EL (cell line): ENCODE measurements at places on chromosomes 3 and 15.

GRCh38 chr15:83109532-83109931, 2.1 kb downstream of the TM6SF1 start:
- no peak for DNase-seq

DNA sequence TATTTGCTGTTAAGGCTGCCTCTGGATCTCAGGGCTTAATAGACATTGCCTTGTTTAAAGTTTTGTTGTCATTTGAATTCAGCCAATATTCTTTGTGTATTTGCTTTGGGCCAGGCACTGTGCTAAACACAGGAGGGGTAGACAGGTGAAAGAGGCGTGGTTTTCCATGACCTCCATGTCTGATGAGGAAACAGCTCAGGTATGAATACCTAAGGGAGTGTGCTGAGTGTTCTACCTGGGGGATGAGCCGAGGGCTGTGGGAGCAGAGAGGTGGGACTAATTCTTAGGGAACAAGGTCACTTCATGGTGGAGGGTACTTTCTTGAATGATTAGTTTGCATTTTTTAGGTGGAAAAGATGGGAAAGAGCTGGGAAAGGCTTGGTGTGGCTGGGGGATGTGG, 108.2 kb downstream of the THSD4 start:
- no peak for DNase-seq

DNA sequence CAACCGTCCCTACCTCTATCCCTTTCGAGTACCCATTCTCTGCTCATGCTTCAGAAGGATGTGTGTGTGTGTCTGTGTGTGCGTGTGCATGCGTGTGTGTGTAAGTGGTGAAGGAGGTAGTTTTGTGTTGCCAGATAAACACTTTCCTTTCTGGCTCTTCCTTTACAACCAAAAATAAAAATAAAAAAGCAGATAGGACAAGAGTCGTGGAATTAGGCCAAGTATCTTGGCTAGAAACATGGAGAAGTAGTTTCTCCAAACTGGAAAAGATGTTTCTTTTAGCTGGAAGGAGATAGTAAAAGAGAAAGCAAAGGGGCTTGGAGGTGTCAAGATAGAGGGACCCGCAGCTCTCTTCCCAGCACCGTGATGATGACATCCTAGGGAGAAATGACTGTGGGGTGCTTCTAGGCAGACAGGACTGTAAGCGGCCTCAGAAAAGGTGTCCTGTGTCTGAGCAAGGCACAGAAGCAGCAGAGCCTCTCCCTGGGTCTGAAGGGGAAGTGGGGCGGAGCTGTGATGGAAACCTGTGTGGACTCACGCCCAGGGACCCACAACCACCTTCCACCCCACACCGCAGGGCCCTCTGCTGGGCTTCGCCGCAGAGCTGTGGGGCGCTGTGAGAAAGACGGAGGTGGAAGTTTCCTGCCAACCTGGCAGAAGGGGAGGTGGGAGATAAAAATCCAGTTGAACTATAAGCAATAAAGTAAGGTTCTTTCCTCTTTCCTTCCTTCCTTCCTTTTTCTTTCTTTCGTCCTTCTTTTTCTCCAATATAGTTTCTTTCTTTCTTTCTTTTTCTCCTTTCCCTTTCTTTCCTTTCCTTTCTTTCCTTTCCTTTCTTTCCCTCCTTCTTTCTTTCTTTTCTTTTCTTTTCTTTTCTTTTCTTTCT, 35.3 kb downstream of the MUC20 start:
- no peak for DNase-seq

- DNase-seq = no peak
Observed at GRCh38 chr3:100437721-100438622, 36.6 kb downstream of the LNP1 start.

GRCh38 chr3:117958027-117958426, 1076.6 kb downstream of the IGSF11 start:
- no peak for DNase-seq

DNA sequence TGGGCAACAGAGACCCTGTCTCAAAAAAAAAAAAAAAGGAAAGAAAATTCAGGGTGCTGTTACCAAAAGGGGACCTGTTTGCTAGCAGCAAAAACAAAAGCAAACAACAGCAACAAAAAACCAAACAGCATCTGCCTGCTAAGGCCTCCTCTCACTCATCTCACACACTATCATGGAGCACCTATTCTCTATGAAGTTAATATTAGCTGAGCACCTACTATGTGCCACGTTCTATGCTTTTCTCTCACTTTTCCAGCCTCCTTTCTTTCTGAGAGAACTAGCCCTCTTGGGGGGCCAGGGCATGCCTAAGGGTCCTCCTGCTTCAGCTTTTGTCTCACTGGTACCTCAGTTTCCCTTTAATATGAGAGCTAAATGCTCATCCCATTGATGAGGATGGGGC, 468 bp upstream of the GPR62 start:
- DNase-seq = no peak

DNA sequence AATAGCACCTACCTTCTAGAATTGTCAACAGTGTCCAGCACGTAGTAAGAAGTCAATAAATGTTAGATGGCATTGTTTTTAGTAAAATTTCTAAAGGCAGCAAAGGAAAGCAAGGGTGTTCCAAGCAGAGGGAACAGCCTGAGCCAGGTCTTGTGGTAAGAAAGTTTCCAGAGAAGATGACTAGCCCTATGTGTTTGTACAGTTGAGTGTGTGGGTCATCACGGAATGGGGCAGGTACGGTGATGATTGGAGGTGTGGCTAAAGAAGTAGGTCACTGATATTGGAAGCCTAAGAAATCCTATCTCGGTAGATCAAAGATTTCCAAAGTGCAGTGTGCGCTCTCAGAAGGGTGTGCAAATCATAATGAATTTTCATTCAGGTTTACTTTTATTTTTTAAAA, 94.2 kb upstream of the BCL6 start:
- DNase-seq = no peak

DNA sequence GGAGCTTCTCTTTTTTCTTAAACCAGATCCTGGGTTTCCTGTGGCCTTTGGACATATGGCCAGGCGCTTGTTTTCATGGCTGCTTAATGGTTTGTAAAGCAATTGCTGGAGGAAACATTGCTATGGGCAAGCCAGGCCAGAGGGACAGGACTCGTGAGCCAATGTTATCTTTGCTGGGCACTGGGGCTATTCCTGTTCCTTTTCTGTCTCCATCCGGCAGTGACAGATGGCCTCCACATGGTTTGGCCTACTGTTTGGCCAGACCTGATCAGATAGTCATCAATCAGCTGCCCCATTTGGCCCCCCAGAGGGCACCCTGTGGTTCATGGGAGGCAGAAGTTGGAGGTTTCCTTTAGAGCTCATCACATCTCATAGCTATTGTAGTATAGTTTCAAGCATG, 326.1 kb upstream of the ROPN1 start:
- DNase-seq = no peak

GRCh38 chr3:86388820-86389219, 602.1 kb downstream of the VGLL3 start:
- DNase-seq = no peak

DNA sequence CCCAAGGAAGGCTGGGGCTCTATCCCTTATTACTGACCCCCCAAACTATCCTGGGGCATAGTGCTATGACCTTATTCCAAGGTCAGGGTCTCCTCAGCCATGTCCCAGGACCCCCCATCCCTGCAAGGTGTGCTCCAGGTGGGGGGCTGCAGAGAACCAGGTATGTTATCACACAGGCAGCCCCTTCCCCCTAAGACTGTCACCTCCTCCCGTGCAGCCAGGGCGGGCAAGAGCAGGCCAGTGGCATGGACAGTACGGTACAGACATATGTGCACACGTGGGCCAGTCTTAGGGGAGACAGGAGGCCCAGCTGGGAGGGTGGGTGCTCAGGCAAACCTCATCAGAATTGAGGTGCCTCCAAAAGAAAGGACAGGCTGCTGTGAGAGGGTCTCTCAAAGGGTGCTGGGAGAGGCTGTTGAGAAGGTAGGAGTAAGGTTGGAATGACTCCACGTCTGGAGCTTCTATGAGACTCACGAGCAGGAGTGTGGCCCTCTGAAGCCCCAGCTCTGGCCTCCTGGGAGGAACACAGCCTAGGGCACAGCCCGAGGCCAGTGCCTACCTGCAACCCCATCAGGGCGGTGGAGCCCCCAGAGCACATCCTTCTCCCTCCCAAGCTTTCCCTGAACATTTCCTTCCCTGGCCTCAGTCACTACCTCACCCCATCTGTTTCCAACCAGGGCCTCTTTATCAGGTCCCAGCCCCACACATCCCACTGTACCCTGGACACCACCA, 1.7 kb upstream of the COL7A1 start:
- DNase-seq = no peak

- no peak for DNase-seq
Observed at GRCh38 chr15:39193611-39194010, 387.3 kb upstream of the THBS1 start.

GRCh38 chr3:121739902-121740301, 9.6 kb downstream of the GOLGB1 start:
- no peak for DNase-seq

DNA sequence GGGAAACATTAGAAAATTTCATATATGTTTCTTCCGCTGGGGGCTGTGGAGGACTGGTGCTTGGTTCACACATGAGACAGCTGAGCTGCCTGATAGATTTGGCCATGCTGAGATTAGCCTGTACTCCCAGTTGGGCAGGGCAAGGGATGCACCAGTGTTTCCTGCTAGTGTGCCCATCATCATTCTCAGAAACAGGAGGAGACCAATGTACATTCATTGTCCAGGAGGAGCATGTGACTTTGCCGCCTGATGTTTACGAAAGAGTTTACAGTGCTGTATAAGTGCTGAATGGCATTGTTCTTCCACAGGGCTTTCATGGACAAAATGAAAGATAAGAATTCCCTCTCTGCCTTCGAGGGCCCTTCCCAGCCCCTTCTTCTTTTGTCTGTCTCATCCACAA, 311.1 kb upstream of the THBS1 start:
- no peak for DNase-seq

- peak; percentile 2 for DNase-seq
Observed at GRCh38 chr3:79200456-79200855, 567.3 kb downstream of the ROBO1 start.

GRCh38 chr3:150407808-150408220, 284 bp upstream of the TSC22D2 start:
- DNase-seq = peak; percentile 71

- peak; percentile 56 for DNase-seq
Observed at GRCh38 chr3:33186524-33187367, 31.9 kb downstream of the SUSD5 start.

- no peak for DNase-seq
Observed at GRCh38 chr3:48318713-48319468, 14.6 kb downstream of the SPINK8 start.

GRCh38 chr3:122233101-122233952, 49.9 kb downstream of the CASR start:
- no peak for DNase-seq

- DNase-seq = peak; percentile 32
Observed at GRCh38 chr3:132749786-132750185, 27.6 kb upstream of the NPHP3 start.

GRCh38 chr3:171407759-171408158, 52.4 kb downstream of the TNIK start:
- peak; percentile 78 for DNase-seq

GRCh38 chr3:68004091-68004490, 349.7 kb upstream of the SUCLG2 start:
- no peak for DNase-seq

- no peak for DNase-seq
Observed at GRCh38 chr15:34043813-34044212, 4.8 kb upstream of the AVEN start.

DNA sequence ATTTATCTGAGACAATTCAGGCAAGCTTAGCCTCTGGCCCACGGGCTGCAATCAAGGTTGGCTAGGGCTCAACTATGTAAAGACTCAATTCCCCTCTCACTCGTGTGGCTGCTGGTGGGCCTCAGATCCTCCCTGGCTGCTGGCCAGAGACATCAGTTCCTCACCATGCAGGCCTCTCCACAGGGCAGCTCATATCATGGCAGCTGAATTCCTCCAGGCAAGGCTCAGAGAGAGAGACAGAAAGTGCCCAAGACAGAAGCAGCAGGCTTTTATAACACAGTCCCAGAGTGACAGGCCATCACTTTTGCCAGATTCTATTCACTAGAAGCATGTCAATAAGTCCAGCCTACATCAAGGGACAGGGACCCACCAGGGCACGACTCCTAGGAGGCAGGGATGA, 63.2 kb downstream of the XXYLT1 start:
- DNase-seq = peak; percentile 38
